ENCODE measurements at places on chromosomes 5 and 9. TPM values are rescaled to one million over a fixed set of nuclear protein-coding genes. Genes with fewer than 3 reads are reported as not detected.

DNA sequence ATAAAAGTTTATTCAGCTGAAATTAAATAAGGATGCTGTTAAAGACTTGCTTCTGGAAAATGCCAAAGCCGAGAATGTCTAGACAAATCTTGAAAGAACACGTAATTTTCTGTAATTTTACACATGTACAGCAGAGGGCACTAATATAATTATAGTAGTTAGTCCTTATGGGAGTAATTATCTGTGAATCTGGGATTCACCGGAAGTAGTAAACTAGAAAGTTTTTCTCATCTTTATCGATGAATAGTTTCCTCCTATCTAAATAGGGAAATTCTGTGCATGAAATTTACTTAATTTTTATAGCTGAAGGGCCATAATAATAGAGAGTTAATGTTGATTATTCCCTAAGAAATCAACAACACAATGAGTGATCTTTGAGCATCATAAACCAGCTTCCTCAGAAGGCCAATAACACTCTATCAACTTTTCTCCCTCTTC lies 18.4 kb upstream of the CNTLN start:
- no peak for DNase-seq

The ANKRD18A gene
- not detected for total RNA-seq

GRCh38 chr9:95094002-95094401 lies 223.5 kb downstream of the FANCC start:
- DNase-seq: no peak

GRCh38 chr5:131509801-131510200 lies 125.2 kb downstream of the RAPGEF6 start:
- no peak for DNase-seq

DNA sequence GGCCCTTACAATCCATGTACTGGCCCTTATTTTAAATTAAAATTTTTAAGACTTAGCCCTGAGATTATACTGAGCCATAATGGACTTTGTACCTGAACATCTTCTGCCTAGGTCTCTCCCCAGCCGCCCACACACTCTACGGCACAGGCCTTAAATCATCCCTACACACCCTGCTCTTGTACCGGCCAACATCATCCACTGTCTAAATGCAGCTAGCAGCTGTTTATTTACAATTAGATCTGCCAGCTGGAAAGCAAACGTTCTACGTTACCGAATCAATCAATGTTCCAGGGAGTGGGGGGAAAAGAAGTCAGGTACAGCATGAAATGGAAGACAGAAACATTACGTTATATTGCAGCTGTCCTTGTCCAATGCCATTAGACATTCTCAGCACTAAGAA lies 88.4 kb upstream of the GRAMD2B start:
- no peak for DNase-seq

DNA sequence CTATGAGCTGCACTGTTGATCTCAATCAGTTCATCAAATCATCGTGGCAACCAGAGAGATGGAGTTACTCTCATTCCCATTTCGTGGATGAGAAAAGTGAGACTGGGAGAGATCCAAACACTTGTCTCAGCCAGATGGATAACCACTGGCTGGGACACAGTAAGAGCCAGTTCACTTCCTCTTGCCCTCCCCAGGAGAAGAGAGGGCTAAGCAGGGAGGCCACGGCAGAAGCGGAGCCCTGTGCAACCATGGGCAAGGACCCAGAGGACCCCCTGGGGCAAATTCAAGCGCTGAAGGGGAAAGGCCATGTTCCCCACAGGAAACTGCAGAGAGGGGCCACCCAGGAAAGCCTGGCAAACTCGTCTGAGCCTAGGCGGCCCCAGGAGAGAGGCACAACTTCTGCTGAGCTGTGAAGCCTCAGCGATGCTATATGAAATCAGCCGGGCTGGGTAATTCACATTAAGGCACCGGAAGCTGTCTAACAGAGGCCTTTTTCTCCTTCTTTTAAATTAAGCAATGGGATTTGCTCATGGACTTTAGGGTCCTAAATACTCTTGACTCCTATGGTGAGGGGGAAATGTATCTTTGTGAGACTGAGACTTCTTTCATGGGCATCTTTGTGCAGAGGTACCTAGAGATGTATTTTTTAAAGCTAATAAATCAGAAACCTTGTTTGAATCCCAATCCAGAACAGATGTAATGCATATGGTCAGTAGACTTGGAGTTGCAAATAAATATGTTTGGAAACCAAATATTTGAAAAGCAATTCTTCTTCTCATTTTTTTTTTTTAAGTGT lies 137.1 kb upstream of the SMIM23 start:
- no peak for DNase-seq

The CDC25C gene
- total RNA-seq: not detected

The PDLIM4 gene
- 49.1 TPM for total RNA-seq

DNA sequence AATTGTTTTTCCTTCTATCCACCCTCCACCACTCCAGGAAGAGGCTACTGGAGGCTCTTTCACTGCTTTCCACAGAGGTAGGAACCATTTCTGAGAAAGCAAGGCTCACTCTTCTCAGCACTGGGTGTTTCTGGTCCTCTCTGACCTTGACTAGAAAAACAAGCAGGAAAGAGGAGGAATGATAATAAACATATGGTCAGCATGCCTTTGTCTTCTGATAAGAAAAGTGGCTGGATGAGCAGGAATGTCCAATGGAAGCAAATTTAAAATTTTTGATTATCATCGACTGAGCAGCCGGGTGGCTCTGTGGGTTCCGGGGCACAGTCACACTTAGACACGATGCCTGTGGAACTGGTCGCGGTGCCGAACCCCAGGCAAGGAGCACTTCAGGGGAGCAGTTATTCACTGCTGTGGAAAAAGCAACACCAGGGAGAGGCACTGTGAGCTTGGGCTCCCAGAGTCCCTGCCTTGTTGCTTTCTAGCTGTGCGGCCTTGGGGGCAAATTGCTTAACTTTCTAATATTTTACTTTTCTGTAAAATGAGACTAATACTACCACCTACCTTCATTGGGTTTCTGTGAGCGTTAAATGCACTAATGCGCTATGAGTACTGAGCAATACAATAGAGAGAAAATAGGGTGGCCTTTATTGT lies 157.0 kb upstream of the LHFPL2 start:
- no peak for DNase-seq

GRCh38 chr9:4298255-4299004 lies 1.4 kb downstream of the GLIS3 start:
- DNase-seq: peak; percentile 23

GRCh38 chr5:150317048-150318003 lies 14.6 kb upstream of the ARSI start:
- no peak for DNase-seq

The ZNF879 gene
- 38.8 TPM for total RNA-seq

The MYORG gene
- 11.0 TPM for total RNA-seq

The SEC61B gene
- total RNA-seq: 88.7 TPM

- DNase-seq: peak; percentile 63
Measured at GRCh38 chr5:54013556-54014194, 296.7 kb downstream of the ARL15 start.

- no peak for DNase-seq
Measured at GRCh38 chr5:87069974-87070608, 197.6 kb upstream of the RASA1 start.

GRCh38 chr9:21413151-21413550 lies 4.2 kb downstream of the IFNA8 start:
- DNase-seq: no peak

- no peak for DNase-seq
Measured at GRCh38 chr5:164617290-164617689, 1111.9 kb downstream of the MAT2B start.

The C9orf153 gene
- total RNA-seq: not detected

The CAVIN4 gene
- total RNA-seq: not detected

The CSNK1G3 gene
- 28.5 TPM for total RNA-seq

GRCh38 chr9:82091610-82092009 lies 103.0 kb downstream of the SPATA31D1 start:
- no peak for DNase-seq

GRCh38 chr9:22343218-22343611 lies 103.4 kb upstream of the DMRTA1 start:
- DNase-seq: no peak

The SCAI gene
- 2.4 TPM for total RNA-seq

GRCh38 chr5:109739741-109740728 lies 50.3 kb downstream of the MAN2A1 start:
- no peak for DNase-seq

GRCh38 chr9:75239176-75239575 lies 150.9 kb downstream of the OSTF1 start:
- DNase-seq: no peak
